ENCODE measurements at places on chromosomes 12 and 14. TPM values are rescaled to one million over a fixed set of nuclear protein-coding genes. Genes with fewer than 3 reads are reported as not detected.

Gene FOXN4
- total RNA-seq: not detected

Gene NOVA1
- total RNA-seq: 1.7 TPM

Gene ETFBKMT
- total RNA-seq: 2.2 TPM

Gene FIGNL2
- under 0.01 TPM for total RNA-seq

Gene IL26
- not detected for total RNA-seq

Gene ACSS3
- 8.9 TPM for total RNA-seq

Gene EIF2S3B
- 0.30 TPM for total RNA-seq

Gene PPP1R12A
- 39.0 TPM for total RNA-seq

Gene SYNDIG1L
- not detected for total RNA-seq

Gene ALDH1L2
- 29.1 TPM for total RNA-seq

Gene KLHL33
- 0.50 TPM for total RNA-seq

Gene EPS8
- 65.7 TPM for total RNA-seq

Gene DEPDC4
- total RNA-seq: 1.9 TPM
